Neural cell (in vitro differentiated cells): ENCODE measurements at places on chromosomes 3 and 15. TPM values are rescaled to one million over a fixed set of nuclear protein-coding genes. Genes with fewer than 3 reads are reported as not detected.

GCSAM gene
- not detected in 2 replicates for polyA plus RNA-seq

MYO1E gene
- 0.36 and 0.38 TPM in 2 replicates for polyA plus RNA-seq

GPR156 gene
- 0.18 and 0.22 TPM in 2 replicates for polyA plus RNA-seq

GPR149 gene
- 10.7 and 10.9 TPM in 2 replicates for polyA plus RNA-seq

CPNE4 gene
- 0.12 and 0.59 TPM in 2 replicates for polyA plus RNA-seq

GRK7 gene
- 0.16 TPM in 1 of 2 replicates, not detected in the other for polyA plus RNA-seq

UQCC5 gene
- polyA plus RNA-seq = 5.2 and 20.5 TPM in 2 replicates

ACVR2B gene
- 32.3 and 33.3 TPM in 2 replicates for polyA plus RNA-seq

RLBP1 gene
- polyA plus RNA-seq = 0.16 TPM in 1 of 2 replicates, not detected in the other

MAPKBP1 gene
- 30.3 and 39.9 TPM in 2 replicates for polyA plus RNA-seq

GMPS gene
- polyA plus RNA-seq = 23.7 and 25.2 TPM in 2 replicates

CLDN16 gene
- polyA plus RNA-seq = not detected in 2 replicates

GOLGA6D gene
- polyA plus RNA-seq = 0.12 TPM in 1 of 2 replicates, not detected in the other

A4GNT gene
- not detected in 2 replicates for polyA plus RNA-seq

PLA2G4F gene
- polyA plus RNA-seq = not detected in 2 replicates

OXTR gene
- 1.7 and 2.2 TPM in 2 replicates for polyA plus RNA-seq

ARPC4 gene
- polyA plus RNA-seq = 179 and 188 TPM in 2 replicates

CELSR3 gene
- polyA plus RNA-seq = 54.9 and 65.5 TPM in 2 replicates

PRSS50 gene
- not detected in 2 replicates for polyA plus RNA-seq

CNTN3 gene
- 24.0 and 31.8 TPM in 2 replicates for polyA plus RNA-seq

STARD9 gene
- 6.4 and 7.1 TPM in 2 replicates for polyA plus RNA-seq

GBE1 gene
- 2.4 and 3.1 TPM in 2 replicates for polyA plus RNA-seq

ROBO2 gene
- polyA plus RNA-seq = 55.5 and 55.8 TPM in 2 replicates

C3orf49 gene
- not detected in 2 replicates for polyA plus RNA-seq

PIERCE2 gene
- 10.2 and 13.1 TPM in 2 replicates for polyA plus RNA-seq

NANOGP8 gene
- polyA plus RNA-seq = not detected in 2 replicates

GLDN gene
- polyA plus RNA-seq = 0.58 and 1.8 TPM in 2 replicates

NR2E3 gene
- polyA plus RNA-seq = not detected in 2 replicates

ACSBG1 gene
- polyA plus RNA-seq = 0.04 and 0.32 TPM in 2 replicates

NOX5 gene
- not detected in 2 replicates for polyA plus RNA-seq

RPP25 gene
- polyA plus RNA-seq = 2.8 and 4.5 TPM in 2 replicates

SNX22 gene
- 0.38 and 0.73 TPM in 2 replicates for polyA plus RNA-seq
